WTC11 (cell line): ENCODE measurements at places on chromosomes 3 and 15. TPM values are rescaled to one million over a fixed set of nuclear protein-coding genes. Genes with fewer than 3 reads are reported as not detected.

TTLL13 gene
- 0.18 to 0.76 TPM (median 0.48 TPM) in 3 replicates for total RNA-seq

FGD5 gene
- total RNA-seq: 18.3 to 20.0 TPM (median 19.3 TPM) in 3 replicates

OCA2 gene
- total RNA-seq: 0.27 to 0.39 TPM (median 0.27 TPM) in 3 replicates

ANKUB1 gene
- total RNA-seq: not detected in 3 replicates

DNA sequence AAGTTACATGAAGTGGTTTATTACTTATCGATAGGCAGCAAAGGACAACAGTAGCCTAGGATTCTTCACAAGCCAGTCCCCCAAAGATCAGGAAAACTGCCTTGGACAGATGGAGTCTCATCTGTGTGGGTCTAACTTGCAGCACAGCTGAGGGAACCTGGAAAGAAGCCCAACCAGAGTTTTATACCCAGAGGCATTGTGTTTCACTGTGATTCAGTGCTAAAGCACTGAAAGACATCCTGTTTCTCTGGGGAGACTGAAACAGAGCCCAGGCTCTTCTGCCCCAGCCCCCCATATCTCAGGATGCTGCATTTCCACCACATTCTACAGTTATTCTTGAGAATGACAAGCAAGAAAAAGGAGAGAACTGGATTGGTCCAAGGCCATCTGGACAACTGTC lies 48.2 kb upstream of the PYDC2 start:
- H3K27ac ChIP-seq: no peak overlapping the region
- H3K4me3 ChIP-seq: no peak overlapping the region
- peaks cover 26% of the 10 kb centered on the region for H3K36me3 ChIP-seq
- H3K27me3 ChIP-seq: no peaks in the 10 kb centered on the region
